ENCODE measurements at places on chromosomes 1 and 21.

DNA sequence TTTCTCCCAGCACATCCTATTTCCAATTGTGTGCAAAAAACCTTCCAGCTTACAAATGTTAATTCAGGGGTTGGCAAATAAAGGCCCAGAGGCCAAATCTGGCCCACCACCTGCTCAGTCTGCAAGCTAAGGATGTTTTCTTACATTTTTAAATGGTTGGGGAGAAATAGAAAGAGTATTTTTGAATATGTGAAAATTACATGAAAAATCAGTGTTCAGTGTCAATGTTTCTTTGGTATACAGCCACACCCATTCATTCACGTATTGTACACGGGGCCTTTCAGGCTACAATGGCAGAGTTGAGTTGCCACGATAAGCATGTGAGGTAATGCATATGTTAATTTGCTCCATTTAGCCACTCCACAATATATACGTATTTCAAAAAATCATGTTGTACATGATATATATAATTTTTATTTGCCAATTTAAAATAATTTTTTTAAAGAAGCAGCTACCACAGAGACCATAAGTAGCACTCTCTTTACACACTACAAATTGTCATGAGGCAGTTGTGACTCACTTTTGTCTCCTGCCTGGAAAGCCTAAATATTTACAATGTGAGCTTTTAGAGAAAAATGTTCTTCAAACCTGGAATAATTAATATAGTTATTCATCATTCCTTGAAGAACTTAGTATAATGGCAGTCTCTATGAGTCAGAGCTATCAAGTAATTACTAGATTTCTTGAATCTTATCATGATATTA is 189.6 kb downstream of the SMYD3 start:
- DNase-seq: peak; percentile 16

- no peak for DNase-seq
These were observed 607.2 kb upstream of the PLXNA2 start for GRCh38 chr1:208851366-208851765.

DNA sequence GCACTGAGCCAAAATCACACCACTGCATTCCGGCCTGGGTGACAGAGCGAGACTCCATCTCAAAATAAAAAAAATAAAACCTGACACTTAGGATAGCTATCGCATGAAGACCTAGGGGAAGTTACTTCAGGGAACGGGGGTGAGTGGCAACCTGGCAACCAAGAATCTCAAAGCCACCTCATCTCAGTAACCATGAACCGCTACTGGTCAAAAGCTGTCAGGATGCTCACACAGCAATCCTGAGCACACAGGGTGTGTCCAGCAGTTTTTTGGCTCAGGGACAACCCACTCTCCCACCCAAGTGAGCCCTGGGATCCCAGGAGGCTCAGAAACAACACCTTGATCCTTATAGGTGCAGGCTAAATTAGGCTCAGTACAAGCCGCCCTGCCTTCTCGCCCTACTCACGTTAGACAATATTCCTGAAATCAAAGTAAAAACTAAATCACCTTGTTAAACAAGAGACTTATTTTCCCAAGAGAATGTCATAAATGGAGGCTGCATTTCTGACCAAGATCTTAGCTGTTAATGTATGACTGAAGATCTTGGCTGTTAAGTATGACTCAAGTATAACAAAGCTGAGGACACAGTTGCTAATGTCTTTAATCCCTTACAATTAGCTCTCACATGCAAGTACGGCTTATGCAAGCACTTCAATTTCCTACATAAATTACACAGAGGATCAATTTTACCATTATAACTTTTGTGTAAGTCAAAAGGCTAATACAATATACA is 48.3 kb upstream of the NADK start:
- DNase-seq: no peak

DNA sequence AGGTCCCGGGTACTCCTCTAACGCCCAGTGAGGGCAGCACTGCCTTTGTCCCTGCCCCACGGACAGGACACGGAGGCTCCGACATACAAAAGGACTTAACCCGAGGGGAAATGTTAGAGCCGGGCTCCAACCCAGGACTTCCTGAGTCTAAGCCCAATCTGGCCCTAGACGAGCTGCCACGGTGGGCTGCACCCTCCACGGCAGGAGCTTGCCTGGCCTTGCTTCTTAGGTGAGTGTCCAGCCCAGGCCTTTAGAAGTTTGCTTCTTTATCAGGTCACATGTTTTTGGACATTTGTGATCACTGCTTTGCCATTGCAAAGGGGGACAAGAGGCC is 11.0 kb upstream of the TMEM200B start:
- no peak for DNase-seq

- DNase-seq: peak; percentile 78
These were observed 54.7 kb downstream of the STUM start for GRCh38 chr1:226603022-226603857.

DNA sequence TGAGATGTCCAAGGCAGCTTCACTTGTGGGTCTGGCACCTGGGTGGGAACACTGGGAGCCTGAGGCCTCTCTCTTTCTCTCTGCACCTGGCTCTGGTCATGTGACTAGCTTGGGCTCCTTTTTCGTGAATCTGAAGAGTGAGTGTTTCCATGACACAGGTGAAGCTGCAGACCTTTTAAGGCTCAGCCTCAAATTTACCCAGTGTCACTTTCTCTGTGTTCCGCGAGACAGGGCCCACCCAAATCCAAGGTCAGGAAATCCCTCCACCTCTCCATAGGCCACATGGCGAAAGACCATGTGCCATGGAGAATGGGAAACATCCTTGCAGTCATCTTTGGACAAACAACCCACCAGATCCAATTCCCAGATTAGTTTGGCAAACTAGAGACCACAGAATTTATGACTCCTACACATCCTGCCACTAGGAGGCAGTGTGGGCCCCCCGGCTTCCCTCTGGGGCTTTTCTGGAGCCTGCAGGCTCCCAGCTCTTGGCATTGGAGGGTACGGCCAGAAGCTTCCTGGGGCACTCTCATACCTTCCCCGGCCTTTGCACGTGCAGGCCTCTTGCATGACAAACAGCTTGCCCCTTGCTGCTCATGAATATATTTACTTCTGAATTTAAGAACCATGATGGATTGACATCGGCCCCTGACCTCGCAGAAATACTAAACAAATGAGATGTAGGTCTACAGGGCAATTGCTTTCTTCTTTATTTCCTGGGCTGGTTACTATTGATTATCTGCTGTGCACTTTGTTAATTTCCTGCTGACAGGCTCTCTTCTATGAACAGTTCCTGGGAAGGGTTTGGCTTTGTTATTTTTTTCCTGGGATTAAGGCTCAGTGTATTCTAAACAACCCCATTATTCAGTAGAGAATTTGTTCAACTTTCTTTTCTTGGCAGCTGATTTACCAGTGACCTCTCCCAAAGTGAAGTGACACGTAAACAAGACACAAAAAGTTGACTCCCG is 180.7 kb downstream of the KAZN start:
- DNase-seq: peak; percentile 3

DNA sequence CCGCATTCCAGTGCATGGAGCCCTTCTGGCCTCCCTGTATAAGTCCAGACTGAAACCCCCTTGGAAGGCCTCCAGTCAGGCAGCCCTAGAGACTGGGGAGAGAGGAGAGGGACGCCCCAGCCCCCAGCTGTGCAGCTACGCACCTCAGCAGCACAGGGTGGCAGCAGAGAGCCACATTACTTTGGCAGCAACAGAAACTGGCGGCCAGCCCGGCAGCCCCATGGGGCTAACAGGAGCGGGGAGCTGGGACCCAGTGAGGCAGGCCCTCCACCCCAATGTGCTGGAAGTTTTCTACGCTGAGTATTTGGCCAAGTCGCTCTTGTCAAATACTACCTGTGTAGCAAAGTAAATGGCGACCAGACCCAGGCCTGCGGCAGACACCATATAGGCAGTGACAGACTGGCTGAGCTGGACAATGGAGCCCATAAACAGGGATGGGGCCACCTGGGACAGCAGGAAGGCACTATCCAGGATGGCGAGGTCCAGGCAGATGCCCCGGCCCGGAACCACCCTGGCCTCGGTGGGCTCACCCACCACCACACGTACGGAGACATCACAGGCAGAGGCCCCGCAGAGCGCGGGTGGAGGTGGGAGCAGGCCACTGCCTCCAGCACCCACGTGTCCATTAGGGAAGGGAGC is 21.2 kb downstream of the SLC45A3 start:
- DNase-seq: peak; percentile 42

DNA sequence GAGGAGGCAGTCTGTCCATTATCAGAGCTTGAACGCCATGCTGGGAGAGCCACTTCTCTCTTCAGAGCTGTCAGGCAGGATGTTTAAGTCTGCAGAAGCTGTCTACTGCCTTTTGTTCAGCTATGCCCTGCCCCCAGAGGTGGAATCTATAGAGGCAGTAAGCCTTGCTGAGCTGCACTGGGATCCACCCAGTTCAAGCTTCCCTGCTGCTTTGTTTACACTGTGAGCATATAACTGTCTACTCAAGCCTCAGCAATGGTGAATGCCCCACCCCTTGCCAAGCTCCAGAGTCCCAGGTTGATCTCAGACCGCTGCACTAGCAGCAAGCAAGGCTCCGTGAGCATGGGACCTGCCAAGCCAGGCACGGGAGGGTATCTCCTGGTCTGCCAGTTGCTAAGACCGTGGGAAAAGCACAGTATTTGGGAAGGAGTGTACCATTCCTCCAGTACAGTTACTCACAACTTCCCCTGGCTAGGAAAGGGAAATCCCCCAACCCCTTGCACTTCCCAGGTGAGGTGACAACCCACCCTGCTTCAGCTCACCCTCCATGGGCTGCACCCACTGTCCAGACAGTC is 32.5 kb downstream of the RGS13 start:
- DNase-seq: no peak

DNA sequence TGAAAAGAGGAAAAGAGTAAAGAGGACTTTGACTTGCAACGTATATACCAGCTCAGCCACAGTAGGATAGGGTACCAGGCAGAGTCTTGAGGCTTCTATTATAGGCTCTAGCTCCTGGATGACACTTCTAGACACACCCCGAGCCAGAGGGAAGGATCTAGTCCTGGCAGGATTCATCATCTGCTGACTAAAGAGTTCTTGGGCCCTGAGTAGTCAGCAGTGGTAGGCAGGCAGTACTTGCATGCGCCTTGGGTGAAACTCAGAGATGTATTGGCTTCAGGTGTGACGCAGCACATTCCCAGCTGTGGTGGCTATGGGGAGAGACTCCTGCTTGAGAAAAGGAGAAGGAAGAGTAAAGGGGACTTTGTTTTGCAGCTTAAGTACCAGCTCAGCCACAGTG is 162.3 kb upstream of the APP start:
- DNase-seq: no peak

DNA sequence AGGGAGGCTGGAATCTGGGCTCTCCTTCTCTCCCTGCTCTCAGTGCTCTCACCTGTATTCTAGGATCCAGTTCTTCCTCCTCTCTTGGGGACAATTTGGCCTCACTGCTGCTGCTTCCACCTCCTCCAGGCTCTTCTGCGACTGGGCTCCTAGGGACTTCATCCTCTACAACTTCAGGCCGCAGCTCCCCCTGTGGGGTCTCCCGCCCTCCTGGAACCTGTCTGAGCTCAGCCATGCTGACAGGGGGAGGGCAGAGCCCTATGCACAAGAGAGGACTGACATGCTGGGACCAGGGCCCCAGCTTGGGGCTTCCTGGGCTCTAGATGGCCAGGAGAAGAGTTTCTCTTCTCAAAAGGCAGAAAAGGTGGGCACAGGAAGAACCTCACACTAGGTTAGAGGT is 1.0 kb downstream of the SH3BP5L start:
- DNase-seq: no peak

DNA sequence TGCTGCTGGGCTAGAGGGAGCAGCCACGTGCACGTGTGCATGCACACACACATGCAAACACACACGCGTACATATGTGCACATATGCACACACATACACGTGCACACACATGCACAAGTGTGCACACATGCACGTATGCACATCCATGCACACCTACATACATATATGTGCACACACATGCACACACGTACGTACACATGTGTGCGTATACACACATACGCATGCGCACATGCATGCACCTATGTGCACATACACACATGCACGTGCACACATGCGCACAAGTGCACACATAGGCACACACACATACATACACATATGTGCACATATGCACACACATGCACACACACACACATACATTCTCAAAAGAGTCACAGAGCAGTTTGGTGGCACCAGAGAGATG is 85.9 kb upstream of the SLC25A33 start:
- DNase-seq: no peak

DNA sequence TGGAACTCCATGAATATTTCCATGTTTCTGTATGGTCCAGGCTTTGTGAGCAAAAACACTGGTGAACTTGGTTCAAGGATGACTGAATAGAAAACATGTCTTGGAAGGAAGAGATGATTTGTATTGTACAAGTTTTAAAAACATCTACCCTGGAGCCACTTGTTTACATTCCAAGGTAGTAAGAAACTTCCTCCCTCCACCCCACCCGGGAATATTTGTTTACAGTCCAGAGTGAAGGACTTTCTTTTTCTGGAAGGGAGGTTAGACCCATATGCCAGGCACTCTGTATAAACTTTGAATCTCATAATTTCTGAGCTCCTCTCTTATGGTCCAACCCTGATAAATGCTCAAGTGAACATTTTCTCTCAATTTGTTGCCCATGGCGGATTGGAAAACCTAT is 323.3 kb upstream of the LYPLAL1 start:
- DNase-seq: no peak

DNA sequence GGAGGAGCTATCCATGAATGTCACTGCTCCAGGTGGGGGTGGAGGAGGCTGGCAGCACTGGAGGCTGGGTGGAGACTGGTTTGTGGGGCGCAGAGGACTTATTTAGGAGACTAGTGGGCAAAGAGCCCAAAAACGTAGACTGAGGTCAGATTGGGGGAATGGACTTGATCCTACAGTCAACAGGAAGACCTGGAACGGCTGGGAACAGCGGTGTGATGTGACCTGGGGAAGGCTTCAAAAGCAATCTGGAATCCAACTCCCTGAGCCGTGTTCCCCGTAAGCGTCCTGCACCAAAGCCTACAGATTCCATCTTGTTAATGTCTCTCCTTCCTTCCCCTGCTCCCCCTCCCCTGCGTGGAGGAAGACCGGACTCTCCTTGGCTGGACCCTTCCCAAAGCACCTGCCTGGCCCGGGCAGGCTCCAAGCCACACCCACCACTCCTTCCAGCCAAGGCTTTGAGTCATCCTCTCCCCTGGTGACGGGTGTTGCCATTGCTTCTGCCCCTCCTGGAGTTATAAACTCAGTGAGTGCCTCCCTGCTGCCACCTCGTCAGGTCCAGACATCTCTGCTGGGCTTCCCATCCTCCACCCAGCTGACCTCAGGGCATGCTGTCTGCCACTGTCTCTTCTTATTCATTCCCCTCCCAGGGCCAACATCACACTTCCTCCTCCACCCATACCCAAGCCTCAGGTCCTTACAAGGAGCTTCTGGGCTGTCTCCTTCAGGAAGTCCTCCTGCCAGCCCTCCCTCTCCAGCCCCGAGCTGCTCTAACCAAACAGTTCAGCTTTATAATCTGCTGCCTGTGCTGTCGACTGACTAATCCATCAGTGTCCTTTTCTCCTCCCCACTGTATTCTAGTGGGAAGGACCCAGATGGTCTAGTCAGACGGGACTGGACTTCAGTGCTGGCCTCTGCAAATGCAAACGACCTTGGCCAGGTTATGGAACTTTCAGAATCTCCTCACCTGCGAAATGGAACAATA is 1.6 kb upstream of the CLSTN1 start:
- DNase-seq: peak; percentile 79

All from RPMI7951 (cell line).